ENCODE measurements at places on chromosomes 5 and 9.

GRCh38 chr9:128167209-128167608, 7.1 kb downstream of the BBLN start:
- DNase-seq = no peak

GRCh38 chr5:168974082-168974481, 326.9 kb downstream of the SLIT3 start:
- no peak for DNase-seq

DNA sequence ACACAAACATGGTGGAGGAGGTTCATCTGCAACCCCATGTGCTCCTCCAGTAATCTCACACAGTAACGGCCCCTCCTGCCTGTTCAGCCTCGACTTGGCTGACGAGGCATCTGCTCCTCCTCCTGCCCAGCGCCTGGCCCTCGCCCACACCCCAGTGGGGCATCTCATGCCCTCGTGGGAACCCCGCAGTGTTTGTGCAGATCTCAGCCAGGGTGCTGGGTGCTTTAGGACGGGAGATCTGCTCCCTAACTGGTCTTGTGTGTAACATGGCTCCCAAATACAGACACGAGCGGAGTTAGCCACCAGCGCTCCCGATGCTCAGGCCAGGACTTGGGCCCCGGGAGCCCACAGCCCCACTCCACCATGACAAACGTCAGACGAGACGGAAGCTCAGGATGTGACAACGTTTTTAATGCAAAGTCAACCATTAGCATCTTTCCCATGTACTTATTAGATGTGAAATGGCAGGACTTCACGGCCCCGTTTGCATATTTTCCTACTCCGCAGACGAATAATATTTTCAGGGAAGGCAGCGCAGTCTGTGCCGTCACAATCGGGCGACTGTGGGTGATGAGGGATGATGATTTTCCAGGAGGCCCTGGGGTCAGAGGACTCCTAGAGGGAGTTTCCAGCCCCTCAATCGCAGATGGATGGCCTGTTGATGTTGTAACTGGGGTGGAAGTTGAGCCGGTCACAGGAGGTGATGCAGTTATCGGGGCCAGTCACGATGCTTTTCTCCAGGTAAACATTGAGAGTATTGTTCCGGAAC, 5.5 kb upstream of the MRPS2 start:
- DNase-seq = no peak

GRCh38 chr5:145903113-145903512, 30.3 kb upstream of the GRXCR2 start:
- DNase-seq = no peak

DNA sequence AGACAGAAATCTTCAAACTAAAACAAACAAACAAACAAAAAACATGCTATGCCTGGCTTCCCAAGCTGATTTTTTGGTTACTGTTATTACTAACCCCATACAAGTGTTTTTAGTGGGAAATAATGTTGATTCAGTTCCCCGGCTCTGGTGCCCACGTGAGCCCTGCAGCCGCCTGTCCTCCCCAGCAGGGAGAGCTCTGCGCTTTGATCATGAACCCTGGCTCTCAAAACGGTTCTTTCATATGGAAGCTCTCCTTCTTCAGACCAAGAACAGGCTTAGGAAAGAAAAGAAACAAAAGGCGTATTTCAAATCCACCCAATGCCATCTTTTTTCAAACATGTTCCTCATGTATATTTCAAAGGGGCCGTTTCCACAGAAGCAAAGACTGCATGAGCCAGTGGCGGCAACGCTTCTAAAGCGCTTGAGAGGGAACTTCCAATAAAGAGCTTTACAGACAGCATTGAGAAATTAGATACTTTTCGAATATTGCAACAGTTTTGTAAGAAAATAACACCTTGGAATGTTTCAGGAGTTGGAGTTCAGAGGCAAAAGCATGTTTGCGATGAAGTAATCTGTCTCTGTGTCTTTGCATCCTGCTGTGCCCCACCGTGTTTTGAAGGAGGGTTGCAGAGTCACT, 74.8 kb downstream of the ICE1 start:
- no peak for DNase-seq

- DNase-seq = no peak
Measured at GRCh38 chr5:175694371-175695160, 36.7 kb downstream of the HRH2 start.

- no peak for DNase-seq
Measured at GRCh38 chr9:130301483-130302286, 36.1 kb downstream of the HMCN2 start.

- DNase-seq = no peak
Measured at GRCh38 chr9:133054966-133055365, 6.8 kb upstream of the CEL start.

GRCh38 chr5:1758574-1758973, 41.1 kb downstream of the MRPL36 start:
- DNase-seq = no peak

GRCh38 chr5:14617441-14617840, 35.8 kb downstream of the OTULINL start:
- no peak for DNase-seq

- no peak for DNase-seq
Measured at GRCh38 chr9:102461156-102461819, 533.8 kb upstream of the CYLC2 start.

GRCh38 chr5:56367748-56368147, 134.6 kb upstream of the ANKRD55 start:
- DNase-seq = no peak

DNA sequence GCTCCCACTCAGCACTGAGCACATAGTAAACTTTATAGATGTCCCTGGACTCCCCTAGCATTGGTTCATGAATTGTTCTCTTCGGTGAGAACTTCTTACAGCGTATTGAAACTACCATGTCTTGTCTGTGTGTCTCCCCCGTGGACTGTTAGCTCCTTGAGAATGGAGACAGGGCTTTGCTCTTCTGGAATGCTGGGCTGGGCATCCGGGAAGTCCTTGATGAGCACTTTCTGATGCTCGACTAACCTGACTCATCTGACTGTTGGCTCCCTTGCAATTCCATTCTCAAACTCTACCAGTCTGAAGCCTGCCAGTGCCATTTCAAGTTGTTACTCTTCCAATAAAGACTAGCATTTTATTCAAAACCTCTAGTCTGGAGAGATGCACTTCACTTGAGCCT, 15.0 kb upstream of the PFDN1 start:
- no peak for DNase-seq

DNA sequence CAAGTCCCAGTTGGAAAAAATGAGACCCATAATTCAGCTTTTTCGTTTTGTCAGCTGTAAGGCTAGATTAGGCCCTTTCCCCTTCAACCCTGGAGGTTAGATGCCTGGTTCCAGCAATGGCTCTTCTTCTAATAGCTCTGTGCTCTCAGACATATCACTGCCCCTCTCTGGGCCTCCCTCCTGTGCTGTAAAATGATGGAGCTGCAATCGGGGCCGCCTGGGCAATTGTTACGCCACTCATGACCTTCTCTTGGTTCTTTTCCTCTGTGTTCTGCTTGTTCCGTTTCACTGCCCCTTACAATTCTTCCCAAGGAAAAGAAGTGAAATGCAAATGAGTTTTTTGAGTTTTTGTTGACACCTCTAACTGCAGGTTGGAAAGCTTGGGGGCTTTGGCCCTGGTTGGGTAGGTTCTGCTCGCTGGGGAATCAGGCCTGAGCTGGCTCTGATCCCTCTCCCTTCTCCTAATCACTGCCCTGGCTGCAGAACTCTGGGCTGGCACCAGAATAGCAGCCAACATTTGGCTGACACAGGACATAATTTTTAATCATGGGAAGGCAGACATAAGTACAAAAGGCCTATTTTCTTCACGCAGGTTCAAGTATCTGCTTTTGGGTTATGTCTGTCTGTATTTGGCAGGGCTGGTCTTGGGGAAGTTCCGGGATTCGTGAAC, 110.9 kb downstream of the FOXD1 start:
- DNase-seq = no peak

DNA sequence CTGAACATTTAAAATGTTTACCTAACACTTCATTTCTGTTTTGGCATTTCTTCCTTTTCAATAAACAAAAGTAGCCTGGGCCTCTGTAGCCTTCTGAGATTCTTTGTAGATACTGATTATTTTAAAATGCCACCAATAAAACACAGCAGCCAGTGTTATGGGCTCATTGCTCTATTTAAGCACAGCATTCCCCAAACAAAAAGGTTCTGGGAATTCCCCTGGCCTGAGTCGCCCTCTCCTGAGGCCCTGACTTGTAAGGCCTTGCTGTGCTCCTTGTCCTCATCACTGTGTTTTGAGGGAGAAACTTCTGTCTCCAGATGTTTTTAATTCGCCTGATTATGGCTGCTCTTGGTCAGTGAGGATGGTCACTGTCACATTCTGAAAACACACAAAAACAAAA, 33.0 kb upstream of the CTXN3 start:
- no peak for DNase-seq

DNA sequence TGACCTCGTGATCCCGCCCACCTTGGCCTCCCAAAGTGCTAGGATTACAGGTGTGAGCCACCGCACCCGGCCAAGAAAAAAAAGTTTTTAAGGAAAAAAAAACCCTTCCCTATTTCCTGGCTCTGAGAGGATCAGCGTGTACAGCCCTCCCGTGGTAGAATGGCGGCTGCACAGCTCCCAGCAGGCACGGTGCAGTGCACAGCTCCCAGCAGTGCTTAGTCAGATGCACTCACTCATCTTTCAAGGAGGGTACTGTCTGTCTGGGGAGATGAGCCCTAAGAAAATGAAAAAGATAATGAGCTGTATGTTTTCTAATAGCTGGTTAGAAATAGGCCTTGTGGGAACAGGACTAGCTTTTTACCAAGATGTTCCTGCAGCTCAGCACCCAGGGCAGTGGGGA, 36.7 kb upstream of the SLC2A8 start:
- DNase-seq = no peak

GRCh38 chr5:160166069-160166972, 47.1 kb upstream of the PWWP2A start:
- DNase-seq = no peak

DNA sequence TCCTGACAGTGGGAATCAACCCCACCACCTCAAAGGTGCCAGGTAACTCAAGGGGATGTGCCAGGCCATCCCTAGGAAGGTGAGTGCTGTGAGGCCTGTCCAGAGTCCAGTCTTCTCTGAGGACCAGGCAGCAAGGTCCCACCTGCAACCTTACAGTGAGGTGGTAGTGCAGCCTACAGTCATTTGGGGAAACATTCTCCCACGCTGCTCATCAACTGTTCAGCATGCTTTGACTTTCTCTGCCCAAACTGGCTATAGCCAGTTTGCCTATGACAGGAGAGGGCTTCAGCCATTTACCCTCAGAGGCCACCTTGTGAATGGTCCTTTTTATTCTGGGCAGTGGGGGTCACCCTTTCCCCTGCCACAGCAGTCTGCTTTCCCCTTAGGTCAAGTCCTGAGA, 81.9 kb downstream of the ATPSCKMT start:
- DNase-seq = no peak

DNA sequence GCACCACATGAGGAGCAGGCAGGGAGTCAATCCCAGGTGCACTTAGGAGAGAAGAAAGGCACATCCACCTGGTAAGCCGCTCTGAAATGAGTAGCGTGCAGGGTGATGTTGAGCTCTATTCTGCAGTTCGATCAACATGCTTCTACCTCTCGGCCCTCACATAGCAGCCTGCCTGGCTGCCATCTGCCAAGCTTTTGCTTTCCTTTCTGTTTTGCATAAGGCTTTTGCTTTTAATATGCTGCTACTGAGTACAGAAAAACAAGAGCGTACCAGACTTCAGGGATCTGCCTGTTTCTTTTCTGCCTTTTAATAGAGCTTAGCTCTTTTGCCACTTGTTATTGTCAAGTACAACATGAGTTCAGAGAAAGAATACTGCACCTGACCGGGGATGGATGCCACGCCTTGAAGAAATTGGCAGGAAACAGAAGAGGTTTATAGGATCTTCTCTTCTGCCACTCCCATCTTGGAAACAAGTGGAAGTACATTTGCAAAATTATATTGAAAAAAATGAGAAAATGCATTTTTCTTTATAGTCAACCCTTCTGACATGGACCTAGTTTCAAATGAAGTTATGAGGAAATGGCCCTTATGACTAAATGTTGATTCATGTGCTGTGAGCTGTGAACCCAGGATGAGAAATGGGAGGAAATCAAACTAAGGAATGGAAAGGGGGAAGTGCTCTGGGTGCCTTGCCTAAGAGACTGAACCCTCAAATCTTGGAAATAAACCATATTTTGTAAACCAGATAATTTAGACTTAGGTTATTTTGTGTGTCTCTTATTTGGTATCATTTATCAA, 4.0 kb upstream of the FCHO2 start:
- no peak for DNase-seq

DNA sequence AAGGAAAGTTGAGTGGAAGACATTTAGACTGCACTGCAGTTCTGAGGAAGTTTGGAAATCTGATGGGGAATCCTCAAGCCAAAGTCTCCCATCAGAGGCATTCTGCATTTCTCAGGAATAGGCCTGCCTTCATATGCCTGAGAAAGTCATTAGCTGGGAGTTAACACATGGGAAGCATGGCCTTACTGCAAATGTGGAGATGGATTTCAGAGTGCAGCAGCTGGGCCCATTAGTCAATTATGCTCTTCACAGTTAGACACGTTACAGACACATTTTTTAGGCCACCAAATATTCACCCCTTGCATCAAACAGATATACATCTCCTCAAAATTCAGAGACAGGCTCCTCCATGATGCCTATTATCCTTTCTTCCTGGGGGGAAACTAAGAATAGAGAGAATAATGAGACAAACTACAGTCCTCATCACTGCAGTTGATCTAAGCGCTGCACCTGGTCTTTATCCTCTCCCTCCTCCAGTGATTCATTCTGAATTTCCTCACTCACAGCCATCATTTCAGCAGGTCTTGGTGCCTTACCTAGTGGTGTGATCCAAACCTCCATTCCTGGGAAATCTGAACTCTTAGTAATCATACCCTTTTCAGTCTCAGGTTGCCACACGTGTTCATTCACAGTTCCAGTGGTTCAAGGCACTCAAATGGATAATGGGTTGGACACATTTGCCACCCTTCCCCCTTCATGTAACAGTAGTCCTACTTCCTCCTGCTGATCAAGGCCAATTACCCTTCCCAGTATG, 47.9 kb upstream of the PPP2CA start:
- no peak for DNase-seq

DNA sequence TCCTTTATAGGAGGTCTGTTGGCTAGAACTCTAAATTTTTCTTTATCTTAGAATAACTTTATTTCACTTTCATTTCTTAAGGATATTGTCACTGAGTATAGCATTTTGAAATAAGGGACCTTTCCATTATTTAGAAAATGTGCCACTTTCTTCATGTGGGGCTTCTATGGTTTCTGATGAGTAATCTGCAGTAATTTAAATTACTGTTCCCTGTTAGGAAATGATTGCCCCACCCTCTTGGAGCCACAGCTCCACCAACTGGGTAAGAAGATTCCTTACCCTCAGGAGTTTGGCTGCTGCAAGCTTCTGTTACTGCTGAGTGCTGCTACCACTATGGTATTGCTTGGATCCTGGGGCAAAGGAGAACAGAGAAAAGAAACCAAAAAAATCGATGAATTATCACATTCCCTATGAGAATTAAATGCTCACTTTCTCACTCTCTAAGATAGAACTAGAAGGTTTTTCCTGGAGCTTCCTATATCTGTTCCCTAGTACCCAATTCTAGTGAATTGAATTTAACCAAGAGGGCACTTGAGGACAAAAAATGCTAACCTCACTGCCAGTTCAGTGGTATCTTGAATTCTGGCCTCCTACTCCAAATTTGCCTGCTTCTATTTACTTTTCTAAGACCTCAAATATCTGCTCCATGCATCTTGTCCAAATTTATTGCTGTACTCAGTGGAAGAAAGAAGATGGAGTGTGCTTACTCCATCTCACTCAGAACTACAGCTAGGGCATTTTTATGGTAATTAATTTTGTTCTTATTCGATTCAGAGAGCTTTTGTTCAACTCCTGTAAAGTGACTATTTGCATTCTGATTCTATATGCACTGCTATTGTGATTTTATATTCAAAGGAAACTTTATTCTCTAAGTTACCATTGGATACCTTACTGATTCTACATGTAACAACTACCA, 2111.3 kb downstream of the MAT2B start:
- no peak for DNase-seq
